RWPE1 (cell line): ENCODE measurements at places on chromosomes 6 and 20.
A peak's percentile ranks its signal among the peaks of the same experiment; 100 is the strongest.

GRCh38 chr6:47571488-47571887, 93.9 kb downstream of the CD2AP start:
- no peak for DNase-seq

DNA sequence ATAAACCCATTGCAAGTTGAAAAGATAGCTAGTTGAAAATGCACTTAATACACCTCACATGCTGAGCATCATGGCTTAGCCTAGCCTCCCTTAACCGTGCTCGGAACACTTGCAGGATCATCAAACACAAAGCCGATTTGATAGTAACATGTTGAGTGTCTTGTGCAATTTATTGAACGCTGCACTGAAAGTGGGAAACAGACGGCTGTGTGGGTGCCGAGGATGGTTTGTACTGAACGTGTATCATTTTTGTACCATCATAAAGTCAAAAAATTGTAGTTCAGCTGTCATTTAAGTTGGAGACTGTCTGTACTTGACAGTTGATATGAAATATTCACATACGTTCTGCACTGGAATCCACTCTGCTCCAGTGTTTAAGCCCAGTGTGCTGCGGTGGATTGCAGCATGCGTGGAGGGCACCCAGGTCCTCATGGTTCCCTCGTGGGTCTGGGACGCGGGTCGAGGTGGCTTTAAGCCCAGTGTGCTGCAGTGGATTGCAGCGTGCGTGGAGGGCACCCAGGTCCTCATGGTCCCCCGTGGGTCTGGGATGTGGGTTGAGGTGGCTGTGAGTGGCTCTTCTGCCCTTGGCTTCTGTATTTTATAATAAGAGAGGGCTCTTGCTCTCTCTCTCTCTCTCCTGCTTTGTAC, 77.0 kb downstream of the CDH4 start:
- DNase-seq: no peak

GRCh38 chr6:134041093-134041492, 11.3 kb downstream of the SLC2A12 start:
- DNase-seq: peak; percentile 59

GRCh38 chr20:22307409-22307808, 277.0 kb downstream of the FOXA2 start:
- DNase-seq: no peak

DNA sequence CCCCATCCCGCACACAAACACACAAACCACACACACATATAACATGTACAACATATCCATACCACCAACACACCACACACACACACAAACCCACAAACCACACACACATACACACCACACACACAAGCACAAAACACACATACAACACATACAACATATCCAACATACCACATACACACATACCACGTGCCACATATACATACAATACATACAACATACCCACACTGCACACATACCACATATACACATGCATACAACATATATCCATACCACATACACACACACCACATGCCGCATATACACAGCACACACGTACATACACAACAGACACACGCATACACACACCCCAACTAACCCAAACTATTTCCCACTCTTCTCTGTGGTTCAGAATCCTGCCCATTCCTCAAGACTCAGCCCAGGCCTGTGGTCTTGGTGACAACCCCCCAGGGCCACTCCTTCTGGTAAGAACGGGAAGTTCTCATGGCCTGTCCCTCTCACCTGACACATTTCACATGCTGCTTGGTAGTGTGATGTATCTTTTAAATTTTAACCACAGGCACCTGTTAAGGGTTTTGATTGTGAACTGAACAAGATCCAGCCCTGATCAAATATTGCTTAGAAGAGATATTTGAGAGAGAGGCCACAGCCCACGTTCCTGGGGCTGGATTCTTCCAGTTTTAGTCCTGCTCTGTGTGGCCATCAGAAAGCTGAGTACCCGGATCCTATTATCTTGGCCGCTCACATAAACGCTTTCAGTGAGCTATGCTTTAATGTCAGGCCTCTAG, 55.9 kb upstream of the KCNK16 start:
- DNase-seq: no peak

DNA sequence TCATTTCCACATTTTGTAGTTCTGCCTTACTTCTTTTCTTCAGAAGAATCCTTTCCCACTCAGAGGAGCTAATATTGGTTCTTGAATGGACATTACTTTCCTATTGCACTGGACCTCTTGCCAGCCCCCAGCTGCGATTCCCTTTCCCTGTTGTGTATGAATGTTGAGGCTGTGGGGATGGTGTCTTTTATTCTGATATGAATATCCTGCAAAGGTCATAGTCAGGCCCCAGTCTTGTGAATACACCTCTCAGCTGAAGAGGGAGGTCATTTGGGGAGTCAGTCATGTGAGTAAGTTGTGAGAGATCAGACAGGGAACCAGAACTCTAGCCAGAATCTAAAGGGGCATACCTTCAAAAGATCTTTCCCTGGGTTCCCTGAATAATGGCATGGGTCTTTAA, 32.6 kb upstream of the OSTM1 start:
- no peak for DNase-seq

DNA sequence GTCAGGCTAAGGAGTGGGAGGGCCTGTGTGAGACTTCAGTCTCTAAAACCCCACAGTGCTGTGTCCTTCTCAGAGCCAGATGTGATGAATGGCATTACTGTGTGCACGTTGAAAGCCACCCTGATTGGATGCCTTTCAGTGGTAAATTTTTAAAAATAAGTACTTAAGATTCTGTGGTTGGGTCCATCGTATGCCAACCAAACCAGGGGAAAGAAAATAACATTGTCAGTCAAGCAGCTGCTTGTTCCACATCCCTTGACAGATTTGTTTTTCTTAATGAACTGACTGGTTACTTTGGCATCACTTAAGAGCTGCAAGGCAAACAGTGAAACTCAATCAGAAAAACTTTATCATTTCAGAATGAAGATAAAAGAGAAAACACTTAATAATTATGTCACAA, 334.0 kb upstream of the NT5E start:
- DNase-seq: no peak

- no peak for DNase-seq
Observed at GRCh38 chr6:110358553-110359160, 508 bp upstream of the METTL24 start.

GRCh38 chr6:117676577-117677218, 1.4 kb downstream of the NUS1 start:
- DNase-seq: no peak

- DNase-seq: no peak
Observed at GRCh38 chr6:153553627-153554026, 422.5 kb upstream of the RGS17 start.

DNA sequence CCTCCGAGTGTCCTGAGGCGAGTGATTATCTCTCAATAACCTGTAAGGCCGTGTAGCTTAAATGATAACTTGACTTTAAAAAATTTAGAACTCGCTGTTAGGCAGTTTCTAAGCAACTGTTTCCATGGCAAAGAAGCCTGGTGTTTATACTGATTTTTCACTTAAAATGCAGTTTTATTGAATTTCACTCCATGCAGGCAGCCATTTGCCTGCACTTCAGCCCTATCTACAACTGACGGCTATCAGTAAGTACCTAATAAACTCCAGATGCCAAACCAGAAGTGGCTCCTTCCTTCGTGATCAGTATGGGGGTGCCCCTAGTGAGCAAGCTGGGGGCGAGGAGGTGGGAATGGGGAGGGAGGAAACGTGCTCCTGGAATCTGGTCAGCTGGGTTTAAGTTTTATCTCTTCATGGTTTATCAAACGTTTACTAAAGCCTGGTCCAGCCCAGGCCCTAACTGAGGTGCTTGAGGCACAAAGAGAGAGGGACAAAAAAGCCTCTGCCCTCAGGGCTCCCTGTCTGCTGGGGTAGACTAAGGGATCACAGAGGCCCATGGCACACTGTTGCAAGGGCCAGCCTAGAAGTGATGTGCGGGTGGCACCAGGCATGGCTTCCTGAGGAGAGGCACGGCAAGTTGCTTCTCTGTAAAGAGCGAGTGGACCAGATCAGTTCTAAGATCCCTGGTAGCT, 45.5 kb downstream of the TTI1 start:
- DNase-seq: no peak

GRCh38 chr6:82129797-82130196, 117.7 kb downstream of the IBTK start:
- no peak for DNase-seq

GRCh38 chr6:101722991-101723579, 329.6 kb downstream of the GRIK2 start:
- peak; percentile 49 for DNase-seq

DNA sequence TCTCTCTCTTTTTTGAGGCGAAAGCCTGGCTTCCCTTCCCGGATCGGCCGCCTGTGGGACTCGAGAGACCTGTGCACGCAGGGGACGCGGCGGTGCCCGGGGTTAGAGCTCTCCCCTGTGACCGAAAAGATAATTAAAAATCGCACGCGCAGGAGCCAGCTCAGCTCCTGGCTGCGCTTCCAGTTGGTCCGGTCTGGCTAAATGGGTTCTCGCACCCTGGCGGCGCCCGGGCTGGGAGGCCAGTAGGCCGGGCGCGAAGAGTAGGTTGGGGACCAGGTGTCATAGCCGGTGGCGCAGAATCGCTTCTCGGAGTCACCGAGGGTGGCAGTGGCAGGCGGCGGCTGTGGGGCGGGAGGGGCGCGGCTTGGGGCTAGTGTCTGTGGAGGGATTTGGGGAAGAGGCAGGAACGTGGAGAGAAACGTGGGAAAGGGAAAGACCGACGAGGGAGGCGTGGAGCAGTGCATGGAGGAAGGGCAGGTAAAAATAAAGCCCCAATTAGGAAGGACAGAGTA, 41.9 kb upstream of the SUPT3H start:
- DNase-seq: no peak

DNA sequence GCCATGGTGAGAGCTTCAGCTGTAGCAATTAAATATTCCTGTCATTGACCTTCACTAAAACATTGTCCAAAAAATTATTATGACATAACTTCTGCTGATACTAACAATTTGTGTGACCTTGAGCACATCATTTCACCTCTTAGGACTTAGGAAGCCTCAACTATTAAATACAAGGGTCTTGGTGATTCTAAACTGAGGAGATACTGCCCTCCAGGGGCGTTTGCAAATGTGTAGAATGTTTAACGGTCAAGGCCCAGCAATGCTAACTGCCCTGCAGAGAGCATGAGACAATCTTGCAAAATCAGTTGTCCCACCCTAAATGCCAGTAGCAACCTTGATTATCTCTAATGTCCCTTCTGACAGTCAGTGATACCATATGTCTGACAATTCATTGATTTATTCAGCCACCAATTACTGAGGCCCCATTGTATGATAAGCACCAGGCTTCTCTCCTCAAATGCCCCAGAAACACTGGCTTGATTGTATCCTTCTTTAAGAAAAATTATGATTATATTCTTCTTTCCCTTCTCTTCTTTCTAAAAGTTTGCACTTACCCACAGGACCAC, 284.1 kb upstream of the PLN start:
- peak; percentile 6 for DNase-seq

DNA sequence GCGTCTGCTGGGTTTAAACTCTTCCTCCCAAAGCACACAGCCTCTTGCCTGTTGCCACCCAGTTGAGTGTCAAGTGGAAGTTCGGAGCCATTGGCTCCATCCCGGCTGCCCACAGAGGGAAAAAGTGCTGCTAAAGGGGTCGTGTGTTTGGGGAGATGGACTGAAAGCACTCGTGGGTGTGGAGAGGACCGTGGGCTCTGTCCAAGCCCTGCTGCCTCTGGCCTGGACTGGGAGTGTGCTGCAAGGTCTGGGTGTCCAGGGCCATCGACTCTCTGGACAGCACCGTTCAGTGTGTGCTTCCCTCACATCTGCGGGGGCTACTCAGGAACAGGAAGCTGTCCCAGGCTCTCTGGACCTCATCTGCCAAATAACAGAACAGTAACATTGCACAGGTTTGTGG, 269.3 kb downstream of the DLL1 start:
- DNase-seq: no peak

DNA sequence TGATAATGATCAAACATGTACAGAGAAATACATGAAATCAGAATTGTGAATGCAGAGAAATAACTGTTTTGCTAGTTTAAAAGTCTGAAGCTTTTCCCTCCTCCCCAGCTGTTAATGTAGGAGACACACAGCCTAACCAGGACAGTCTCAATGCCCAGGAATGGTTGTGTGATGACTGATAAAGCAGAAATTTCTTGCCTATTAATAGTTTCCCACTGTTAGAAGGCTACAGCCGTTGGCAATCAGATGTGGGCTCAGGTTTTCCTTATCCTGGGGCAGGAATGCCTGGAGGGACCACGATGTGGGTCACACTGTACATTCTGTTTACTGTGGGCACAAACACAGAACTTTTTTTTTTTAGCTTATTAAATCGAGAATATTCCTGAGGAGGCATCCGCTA, 1.9 kb downstream of the PPP1R3D start:
- peak; percentile 64 for DNase-seq

DNA sequence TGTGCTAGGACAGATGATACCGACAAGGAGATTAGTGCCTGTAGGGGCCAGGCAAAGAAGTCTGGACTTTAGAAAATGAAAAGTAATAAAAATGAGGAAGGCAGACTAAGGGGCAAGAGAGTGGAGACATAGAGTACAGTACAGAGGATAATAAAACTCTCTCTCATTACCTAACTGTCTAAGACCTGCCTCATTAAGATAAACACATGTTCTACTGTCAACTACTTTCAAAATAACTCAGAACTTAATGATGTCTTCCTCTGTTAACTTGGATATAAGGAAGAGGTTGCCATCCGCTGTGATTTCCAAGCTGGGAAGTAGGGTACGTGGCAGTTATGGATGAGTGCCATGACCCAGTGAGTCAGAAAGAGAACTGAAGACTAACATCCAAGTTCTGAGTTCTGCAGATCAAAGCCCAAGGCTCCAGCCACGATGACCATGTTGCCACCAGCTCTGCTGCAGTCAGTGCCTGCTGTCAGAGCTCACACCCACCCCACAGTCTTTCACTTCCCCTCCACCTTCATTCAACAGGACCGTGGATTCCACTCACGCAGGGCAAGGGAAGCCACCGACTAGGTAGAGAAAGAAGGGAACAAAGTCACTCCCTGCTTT, 81.8 kb downstream of the KIF16B start:
- DNase-seq: no peak

DNA sequence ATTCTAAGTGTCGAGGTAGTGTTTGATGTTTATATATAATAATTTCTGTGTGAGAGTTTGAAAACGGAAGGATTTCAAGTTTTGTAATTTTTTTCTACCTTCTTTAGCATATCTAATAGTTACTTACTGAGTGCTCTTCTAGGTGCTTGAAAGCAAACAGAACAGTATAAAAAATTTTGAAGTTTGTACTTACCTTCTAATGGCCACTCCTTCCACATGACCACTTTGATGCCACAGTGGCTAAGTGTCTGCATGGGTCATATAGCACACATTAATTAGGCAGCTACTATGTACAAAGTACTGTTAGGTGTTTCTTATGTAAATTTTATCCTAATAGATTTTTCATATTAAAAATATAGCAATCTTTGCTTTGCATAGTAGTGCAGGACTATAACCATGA, 21.1 kb downstream of the RPRD1B start:
- no peak for DNase-seq

GRCh38 chr6:100460650-100461204, 4.0 kb downstream of the SIM1 start:
- DNase-seq: no peak

DNA sequence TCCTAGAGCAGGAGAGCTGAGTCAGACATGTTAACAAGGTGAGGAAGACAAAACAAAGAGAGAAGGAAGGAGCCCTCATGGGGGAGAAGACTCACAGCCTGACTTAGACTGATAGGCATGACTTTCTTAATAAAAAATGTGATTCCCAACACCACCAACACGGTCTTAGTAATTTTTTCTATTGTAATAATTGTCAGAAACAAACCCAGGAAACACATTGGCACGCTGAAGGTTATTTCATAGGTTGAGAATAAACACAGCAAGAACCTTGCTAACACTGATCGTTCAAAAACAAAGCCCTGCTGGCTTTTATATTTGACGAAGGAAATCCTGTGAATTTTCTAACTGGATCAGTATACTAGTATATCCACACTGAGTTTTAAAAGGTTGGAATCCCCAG, 286.8 kb downstream of the HACE1 start:
- no peak for DNase-seq
